LHCN-M2 (cell line): ENCODE measurements at places on chromosomes 3 and 15. TPM values are rescaled to one million over a fixed set of nuclear protein-coding genes. Genes with fewer than 3 reads are reported as not detected.

DNA sequence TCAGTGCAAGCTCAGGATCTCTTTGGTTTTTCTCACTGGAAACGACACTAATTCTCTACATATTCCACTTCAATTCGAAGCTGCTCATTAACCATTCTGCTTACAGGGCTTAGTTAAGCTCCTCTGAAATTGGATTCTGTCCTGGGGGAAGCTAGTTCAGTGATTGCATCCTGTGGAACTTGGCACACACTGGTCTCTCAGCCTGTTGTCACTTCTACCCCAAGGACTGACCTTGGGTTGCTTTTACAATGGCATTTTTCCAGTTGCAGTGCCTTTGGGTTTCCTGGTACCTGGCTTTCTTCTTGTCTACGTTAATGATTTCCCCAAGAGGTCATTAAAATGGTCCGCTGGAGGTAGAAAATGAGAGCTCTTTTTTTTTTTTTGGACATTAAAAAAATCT is 33.3 kb upstream of the GABRB3 start:
- no peak for DNase-seq

The ISG20 gene
- total RNA-seq = 0.51 and 0.57 TPM in 2 replicates

- DNase-seq = peak; percentile 58
Observed at GRCh38 chr3:161854232-161854771, 357.7 kb downstream of the OTOL1 start.

The MYEF2 gene
- total RNA-seq = 8.0 and 9.9 TPM in 2 replicates

The TF gene
- total RNA-seq = not detected in 2 replicates

The ZNF620 gene
- 0.23 and 0.64 TPM in 2 replicates for total RNA-seq

- no peak for DNase-seq
Observed at GRCh38 chr3:143163562-143164100, 44.1 kb downstream of the CHST2 start.

- no peak for DNase-seq
Observed at GRCh38 chr3:152356870-152357276, 88.1 kb downstream of the MBNL1 start.

The TGM4 gene
- 0.06 and 0.13 TPM in 2 replicates for total RNA-seq

- DNase-seq = no peak
Observed at GRCh38 chr3:12878141-12878574, 36.8 kb upstream of the RPL32 start.

- DNase-seq = no peak
Observed at GRCh38 chr3:134704133-134704532, 53.3 kb upstream of the KY start.

DNA sequence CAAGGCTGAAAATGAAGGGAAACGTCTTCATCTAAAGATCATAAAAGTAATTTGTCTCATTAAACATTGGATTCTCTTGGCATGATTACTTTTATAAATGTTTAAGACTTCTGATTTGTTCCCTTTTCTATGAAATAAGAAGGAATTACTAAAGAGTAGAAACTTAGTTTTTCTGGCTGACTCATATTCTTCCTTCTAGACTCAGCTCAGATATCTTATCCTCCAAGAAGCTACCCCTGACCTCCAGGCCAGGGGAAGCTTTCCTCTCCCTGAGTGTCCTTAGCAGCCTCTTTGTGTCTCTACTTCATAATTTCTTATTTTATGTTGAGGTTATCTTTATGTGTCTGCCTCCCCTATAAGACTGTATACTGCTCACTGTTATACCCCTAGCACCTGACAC is 291.9 kb upstream of the STT3B start:
- no peak for DNase-seq

- DNase-seq = no peak
Observed at GRCh38 chr15:71207141-71207540, 91.9 kb downstream of the THSD4 start.

DNA sequence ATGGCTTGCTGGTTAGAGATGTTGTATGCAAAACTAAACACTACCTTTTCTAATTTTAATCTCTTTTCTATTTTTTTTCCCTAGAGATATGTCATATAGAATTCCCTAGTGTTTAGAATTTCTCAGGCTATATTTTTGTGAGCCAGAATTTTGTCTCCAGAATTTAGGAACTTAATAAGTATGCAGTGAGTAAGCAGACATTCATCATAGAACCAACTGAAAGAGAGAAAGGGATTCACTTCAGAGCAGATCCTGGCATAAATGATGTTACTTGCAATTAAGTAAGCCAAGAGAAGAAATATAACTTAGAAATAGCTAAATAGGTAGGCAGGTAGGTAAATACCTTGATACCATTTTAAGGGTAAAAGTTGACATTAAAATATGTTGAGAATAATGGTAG is 288.9 kb downstream of the ZNF385D start:
- DNase-seq = no peak

DNA sequence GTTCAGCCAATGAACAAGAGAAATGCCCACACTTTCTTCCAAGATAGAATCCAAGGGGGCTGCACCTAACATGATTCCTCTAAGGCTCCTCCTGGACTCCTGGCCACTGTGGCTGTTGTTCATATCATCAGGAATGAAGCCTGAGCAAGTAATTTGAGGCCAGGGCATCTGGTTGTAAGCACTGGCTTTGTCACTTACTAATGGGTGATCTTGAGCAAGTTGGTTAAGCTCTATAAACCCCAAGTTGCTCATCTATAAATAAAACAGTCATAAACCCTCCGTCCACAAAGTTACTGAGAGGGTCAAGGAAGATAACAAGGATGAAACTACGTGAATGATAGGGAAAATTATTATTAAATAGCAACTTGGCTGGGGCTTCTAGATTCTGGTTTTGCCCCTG is 58.3 kb downstream of the CDC25A start:
- no peak for DNase-seq

GRCh38 chr15:77021803-77022381 is 27.0 kb downstream of the PSTPIP1 start:
- DNase-seq = peak; percentile 39

The IMPG2 gene
- total RNA-seq = 0.19 and 0.23 TPM in 2 replicates

GRCh38 chr3:153601374-153601853 is 439.4 kb downstream of the RAP2B start:
- DNase-seq = no peak

DNA sequence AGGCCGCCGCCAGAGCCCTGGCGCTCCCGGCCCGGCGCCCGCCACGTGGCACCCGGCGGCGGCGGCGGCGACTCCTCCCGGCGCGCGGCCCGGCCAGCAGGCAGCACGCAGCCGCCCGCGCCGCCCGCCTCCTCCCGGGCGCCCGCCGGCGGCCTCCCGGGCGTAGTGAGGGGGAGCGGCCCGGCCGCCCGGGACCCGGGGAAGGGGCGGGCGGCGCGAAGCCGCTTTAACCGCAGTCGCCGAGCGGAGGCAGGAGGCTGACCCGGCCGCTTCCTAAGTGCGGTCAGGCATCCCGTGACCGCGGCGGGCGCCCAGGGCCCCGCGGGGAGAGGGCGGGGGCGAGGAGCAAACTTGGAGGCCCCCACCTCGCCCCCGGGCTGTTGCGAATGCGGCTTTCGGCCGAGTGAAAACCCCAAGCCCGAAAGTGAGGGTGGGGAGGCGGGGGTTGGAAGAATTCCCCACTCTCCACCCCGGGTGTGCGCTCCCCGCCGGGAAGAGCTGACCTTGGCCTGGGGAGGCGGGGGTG is 1.7 kb upstream of the HES1 start:
- peak; percentile 24 for DNase-seq

GRCh38 chr3:106120356-106120755 is 251.5 kb upstream of the CBLB start:
- DNase-seq = peak; percentile 59

DNA sequence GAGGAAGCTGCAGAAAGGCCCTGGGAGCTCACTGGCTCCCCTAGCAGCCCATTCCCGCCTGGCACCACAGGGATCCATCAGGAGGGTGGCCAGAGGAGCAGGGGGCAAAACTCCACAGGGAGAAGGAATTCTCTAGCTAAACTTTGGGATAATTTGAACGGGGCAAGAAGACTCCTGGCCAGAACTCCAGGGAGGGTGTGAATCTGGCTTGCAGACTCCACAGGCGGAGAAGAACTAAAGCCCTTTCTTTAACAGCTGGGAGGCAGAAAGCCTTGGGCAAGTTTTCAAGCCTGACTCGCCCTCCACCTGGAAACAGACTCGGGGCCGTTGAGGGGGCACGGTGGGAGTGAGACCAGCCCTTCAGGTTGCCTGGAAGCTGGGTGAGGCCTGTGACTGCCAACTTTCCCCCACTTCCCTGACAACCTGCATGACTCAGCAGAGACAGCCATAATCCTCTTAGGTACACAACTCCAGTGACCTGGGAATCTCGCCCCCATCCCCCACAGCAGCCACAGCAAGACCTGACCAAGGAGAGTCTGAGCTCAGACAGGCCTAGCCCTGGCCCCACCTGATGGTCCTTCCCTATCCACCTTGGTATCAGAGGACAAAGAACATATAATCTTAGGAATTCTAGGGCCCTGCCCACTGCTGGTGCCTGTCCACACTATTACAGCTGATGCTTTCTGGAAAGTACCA is 28.6 kb downstream of the SLC27A2 start:
- DNase-seq = no peak

GRCh38 chr15:42085236-42085605 is 9.1 kb downstream of the PLA2G4D start:
- no peak for DNase-seq

- no peak for DNase-seq
Observed at GRCh38 chr3:53242155-53242554, 13.7 kb downstream of the TKT start.

DNA sequence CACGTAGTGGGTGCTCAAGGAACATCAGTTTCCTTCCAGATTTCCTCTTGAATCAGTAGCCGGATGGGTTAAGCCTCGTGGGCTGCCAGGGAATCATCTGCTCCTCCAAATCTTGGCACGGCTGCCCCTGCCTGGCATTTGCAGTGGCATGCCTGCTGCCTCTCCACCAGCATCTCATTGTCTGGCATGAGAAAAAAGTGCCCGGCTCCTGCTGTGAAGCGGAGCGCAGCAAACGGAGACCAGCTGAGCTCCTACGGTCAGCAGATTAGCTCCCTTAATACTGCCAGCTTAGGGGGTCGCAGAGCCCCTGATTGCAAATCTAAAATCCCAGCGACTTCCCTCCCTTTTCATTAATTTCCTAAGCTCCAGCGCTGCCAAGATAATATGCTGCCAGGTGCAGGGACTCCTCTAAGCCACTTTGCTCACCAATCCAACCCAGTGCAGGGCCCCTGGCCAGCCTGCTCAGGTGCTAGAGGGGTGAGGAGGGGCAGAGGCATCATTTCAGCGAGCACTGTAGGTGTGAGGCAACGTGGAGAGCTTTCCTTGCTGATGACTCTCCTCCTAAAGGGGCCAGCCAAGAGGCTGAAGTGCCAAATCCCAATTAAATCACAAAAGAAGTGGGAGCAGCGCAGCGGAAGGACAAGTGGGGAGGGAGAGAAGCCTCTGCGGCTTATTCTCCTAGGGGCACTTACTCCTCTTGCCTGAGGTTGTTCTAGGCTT is 49.6 kb upstream of the ST8SIA2 start:
- DNase-seq = no peak

The ZCWPW2 gene
- 1.1 and 1.4 TPM in 2 replicates for total RNA-seq

DNA sequence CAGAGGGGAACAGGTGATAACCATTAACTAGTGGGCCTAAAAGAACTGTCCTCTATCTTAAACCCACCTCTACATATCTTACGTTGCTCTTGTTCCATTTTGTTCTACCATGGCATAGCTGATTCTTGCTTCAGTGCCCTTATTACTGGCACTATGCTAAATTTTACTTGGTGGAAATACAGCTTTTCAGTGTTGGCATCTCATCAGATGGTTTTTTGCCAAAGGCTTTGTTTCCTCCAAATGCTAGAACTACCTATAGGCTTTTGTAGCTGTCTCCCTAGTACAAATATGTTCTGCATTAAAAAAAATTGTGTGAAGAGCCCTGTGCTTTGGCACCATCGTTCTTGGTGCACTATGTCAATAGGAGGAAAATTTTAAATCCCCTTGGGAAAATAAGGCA is 145.0 kb upstream of the ZBTB20 start:
- DNase-seq = no peak

DNA sequence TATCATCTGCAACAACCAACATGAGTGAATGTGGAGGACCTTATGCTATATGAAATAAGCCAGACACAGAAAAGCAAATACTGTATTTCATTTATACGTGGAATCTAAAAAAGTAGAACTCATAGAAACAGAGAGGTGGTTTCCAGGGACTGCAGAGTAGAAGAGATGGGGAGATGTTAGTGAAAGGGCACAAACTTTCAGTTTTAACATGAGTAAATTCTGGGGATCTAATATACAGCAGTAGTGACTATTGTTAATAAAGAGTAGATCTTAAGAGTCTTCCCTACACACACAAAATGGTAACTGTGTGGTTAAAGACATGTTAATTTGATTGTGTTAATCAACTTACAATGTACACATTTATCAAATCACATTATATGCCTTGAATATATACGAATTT is 20.9 kb upstream of the MELTF start:
- no peak for DNase-seq

The EXD1 gene
- total RNA-seq = not detected in 2 replicates

The KBTBD12 gene
- not detected in 2 replicates for total RNA-seq

The STX19 gene
- total RNA-seq = not detected in 2 replicates

The BOC gene
- total RNA-seq = 2.4 and 3.7 TPM in 2 replicates

The WHAMM gene
- 4.2 and 5.3 TPM in 2 replicates for total RNA-seq

The NEK10 gene
- total RNA-seq = 4.9 and 5.7 TPM in 2 replicates

DNA sequence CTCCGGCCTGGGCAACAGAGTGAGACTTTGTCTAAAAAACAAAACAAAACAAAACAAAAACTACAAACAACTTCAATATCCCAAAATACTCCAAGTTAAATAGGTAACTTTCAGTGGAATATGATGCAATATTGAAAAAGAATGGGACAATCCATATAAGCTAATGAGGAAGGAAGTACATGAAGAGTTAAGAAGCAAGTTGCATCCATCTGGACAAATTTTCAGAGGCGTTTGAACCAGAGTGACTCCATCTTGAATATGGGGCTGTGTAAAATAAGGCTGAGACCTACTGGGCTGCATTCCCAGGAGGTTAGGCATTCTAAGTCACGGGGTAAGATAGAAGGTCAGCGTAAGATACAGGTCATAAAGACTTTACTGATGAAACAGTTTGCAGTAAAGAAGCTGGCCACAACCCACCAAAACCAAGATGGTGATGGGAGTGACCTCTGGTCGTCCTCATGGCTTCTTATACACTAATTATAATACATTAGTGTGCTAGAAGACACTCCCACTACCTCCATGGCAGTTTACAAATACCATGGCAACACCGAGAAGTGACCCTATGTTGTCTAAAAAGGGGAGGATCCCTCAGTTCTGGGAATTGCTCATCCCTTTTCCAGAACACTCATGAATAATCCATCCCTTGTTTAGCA is 58.1 kb upstream of the LCTL start:
- no peak for DNase-seq

The NANOGP8 gene
- total RNA-seq = 0.29 TPM in 1 of 2 replicates, not detected in the other

The LRTM1 gene
- total RNA-seq = not detected in 2 replicates

The HYKK gene
- total RNA-seq = 2.2 and 2.6 TPM in 2 replicates

The SRPRB gene
- total RNA-seq = 43.0 and 56.6 TPM in 2 replicates

DNA sequence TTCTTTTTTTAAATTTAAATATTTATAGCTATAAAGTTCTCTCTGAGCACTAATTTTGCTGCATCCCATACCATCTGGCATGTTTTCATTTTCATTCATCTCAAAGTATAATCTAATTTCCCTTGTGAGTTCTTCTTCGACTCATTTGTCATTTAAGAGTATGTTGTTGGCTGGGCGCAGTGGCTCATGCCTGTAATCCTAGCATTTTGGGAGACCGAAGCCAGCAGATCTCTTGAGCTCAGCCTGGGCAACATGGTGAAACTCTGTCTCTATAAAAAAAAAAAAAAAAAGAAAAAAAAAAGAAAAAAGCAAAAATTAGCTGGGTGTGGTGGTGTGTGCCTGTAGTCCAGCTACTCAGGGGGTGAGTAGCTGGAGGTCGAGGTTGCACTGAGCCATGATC is 34.8 kb downstream of the MAP1A start:
- DNase-seq = no peak
